Fibroblast of the aortic adventitia (primary cell): ENCODE measurements at places on chromosomes 1 and 21.

DNA sequence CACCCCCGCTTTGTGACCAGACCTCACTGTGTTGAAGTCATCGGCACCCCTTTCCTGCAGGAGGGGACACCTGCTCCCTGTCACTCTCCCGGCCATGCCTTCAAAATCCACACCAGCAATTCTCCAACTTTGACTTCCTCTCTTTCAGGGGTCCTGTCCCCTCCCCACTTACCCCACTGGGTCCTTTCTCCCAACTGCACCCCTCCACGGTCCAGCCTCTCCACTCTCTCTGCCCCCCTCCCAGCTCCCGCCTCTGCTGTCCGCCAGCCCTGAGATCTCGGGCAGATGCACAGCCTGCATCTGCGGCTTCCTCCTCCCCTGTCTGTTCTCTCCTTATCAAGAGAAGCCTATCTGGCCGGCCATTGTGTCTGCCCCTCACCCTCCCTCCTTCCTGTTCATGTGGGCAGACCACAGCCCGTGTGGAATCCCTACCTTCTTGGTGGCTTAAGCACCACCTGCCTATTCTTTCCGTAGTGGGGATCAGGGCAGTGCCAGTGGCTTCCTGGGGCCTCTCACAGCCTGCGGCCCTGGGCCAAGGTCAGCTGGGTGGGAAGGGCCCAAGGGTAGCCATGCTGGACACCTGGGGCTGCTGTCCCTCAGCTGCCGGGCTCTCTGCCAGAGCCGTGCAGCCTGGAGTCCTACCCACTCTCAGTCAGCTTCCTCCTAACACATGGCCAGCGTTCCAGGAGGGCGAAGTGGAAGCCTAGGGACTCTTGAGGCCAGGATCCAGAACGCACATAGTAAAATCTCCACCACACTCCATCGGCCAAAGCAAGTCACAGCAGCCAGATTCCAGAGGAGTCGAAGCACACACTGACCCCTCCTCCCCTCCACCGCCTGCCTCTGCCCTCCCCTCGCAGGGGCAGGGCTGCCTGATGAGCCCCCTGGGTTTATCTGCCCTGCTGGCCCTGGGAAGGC, 5.1 kb upstream of the HES4 start:
- peak; percentile 39 for DNase-seq

GRCh38 chr1:97986041-97987005, 65.5 kb upstream of the DPYD start:
- DNase-seq, result no peak

GRCh38 chr1:214472364-214472763, 79.0 kb downstream of the PTPN14 start:
- DNase-seq, result peak; percentile 45

GRCh38 chr1:212753749-212754148, 37.8 kb downstream of the NSL1 start:
- no peak for DNase-seq

GRCh38 chr21:44494418-44494817, 39.1 kb downstream of the LRRC3 start:
- no peak for DNase-seq

- DNase-seq, result peak; percentile 96
Observed at GRCh38 chr1:36321119-36321951, 2.1 kb downstream of the EVA1B start.

DNA sequence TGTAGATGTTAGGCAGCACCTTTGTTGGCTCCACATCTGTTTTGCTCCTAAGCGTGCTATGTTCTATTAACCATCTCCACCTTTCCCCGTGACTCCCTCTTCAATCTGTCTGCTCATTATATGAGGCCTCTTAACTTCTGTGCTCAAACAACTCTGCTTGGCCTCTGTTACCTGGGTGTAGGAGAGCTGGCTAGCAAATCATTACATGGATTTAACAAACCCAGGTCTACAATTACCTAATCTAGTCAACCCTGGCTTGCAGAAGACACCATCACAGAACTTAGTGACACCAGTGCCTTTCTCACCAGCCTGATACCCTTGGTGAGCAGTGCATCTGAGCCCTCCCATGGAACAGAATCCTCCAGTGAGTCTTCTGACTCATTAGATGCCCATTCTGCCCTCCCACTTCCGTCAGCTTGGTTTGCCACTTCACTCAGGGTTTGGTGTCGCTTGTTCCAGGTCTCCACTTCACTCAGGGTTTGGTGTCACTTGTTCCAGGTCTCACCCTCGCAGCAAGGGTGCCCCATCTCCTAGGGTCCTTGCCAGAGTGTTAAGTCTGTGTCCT, 92.0 kb upstream of the KIF26B start:
- no peak for DNase-seq

- DNase-seq, result no peak
Observed at GRCh38 chr1:161072751-161073449, 3.2 kb upstream of the ARHGAP30 start.

DNA sequence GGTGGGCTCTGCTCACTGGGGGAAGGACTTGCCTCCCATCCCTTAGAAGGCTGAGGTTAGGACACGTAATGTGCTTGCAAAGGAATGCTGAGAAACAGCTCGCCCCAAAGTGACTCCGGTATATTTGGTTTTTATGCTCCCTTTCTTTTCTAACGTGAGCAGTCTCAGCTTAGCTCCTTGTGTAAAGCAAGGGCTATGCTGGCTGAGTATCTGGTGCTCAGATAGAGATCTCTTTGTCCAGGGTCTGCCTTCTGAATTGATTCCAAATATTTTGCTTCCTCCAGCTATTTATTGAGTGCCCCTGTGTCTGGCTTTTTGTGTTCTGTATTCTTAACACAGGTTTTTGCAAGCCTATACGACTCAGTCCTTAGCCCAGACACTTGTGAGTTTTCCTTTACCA, 94.5 kb upstream of the ARTN start:
- no peak for DNase-seq

DNA sequence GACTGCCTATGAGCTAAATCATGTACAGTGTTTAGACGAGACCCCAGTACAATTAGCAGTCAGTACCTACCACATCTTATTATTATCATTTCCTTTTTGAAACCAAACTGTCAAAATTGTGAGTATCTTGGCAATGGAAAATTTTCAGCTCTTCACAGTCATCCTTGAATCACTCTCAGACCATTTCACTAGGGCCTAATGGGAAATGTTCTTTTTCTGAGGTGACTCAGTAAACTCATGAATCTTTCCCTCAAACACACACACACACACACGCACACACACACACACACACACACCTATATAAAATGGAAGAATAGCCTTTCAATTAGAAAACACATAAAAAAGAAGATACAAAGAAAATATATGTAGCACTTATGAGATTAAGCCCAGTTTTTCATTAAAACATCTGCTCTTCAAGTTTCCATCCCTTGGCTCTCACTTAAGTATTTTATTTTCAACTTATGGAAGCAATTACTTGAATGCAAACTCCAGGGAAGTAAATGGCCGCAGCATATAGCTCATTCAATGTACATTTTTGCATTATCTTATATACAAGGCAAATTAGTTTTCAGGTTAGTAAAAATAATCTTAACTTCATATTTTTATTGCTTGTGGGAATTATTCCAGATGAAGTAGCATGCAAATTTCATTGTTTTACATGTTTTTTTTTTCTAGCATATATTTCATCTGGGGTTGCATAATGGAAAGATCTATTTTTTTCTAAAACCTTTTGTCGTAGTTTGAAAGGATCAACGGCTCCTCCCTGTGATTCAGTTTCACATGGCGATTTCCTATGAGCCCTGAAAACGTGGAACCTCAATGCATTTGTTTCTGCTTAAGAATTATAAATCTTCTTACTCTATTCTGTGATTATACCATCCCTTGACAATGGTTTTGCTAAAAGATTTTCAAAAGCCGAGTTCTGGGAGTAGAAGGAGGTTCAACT, 46.3 kb upstream of the TMPRSS15 start:
- DNase-seq, result no peak

GRCh38 chr1:221712776-221713431, 29.0 kb downstream of the DUSP10 start:
- no peak for DNase-seq

- DNase-seq, result no peak
Observed at GRCh38 chr1:207239874-207240273, 81.6 kb upstream of the CD55 start.

- DNase-seq, result peak; percentile 77
Observed at GRCh38 chr1:89855413-89856123, 34.7 kb downstream of the LRRC8D start.

GRCh38 chr1:233614173-233614742, 352 bp downstream of the KCNK1 start:
- DNase-seq, result peak; percentile 47

DNA sequence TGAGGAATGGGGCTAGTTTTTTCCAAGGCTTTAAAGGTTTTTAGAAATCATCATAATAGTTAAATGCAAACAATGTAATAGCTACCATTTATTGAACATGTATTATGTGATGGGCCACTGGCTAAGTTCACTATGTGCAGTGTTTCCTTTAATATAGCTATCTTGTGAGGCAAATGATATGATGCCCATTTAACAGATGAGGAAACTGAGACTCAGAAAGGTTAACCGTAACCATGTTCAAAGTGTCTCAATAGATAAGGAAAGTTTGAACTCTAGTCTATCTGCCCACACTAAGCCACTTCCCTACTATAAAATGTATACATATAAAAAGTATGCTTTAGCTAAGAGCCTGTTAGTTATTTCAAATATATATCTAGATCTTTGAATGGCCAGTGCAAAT, 64.8 kb downstream of the GNG12 start:
- no peak for DNase-seq

DNA sequence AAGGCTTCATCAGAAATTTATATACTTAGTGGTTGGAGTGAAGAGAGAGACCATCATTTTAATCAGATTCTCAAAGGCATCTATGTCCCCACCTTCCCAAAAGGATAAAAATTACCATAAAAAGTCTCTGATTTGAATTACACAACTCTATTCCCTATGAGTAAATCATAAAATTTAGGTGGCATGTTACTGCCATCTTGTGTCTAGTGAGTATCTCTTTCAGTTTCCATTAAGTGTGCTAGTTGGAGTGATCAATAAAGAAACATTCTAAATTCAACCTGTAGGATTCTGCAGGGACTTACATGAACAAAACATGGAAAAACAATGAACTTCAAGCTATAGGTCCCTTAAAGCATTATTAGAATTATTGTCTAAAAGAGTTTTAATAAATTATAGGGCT, 655.4 kb downstream of the LTN1 start:
- DNase-seq, result peak; percentile 90

DNA sequence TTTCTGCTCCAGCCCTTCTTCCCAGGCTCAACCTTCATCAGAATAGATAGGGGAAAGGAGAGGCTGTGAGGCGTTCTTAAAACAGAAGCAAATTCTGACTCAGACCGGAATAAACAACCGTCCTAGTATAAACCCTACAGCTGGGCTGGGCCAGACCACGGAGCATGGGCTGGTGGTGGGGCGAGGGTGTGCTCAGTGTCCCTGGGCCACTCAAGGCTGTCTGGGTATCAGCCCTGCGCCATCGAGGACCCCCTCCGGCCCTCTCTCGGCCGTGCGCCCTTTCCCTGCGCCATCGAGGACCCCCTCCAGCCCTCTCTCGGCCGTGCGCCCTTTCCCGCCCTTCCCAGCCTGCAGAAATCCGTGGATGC, 36.0 kb downstream of the CAPN2 start:
- DNase-seq, result peak; percentile 60

DNA sequence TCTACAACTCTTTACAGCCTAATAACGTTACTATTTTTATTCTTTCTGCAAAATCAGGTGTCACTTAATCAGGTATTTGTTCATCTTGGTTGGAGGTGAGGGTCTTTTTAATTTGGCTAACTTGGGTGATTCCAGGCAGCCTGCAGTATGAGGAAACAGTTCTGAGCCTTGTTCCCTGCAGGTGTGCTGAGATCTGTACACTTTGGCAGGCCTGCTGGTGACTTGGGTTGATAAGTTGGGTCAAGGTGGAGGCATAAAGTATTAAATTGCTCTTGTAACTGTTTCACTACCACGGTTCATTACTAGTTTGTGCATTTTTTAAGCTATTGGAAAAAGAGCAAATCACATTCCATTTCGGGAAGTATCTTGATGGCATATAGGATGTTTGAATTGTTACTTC, 10.0 kb downstream of the MAP3K21 start:
- no peak for DNase-seq

GRCh38 chr1:81197591-81197990, 603.1 kb upstream of the ADGRL2 start:
- DNase-seq, result no peak
